ENCODE measurements at places on chromosomes 13 and 19.

GRCh38 chr13:59038824-59039223, 1124.9 kb downstream of the DIAPH3 start:
- no peak for DNase-seq

DNA sequence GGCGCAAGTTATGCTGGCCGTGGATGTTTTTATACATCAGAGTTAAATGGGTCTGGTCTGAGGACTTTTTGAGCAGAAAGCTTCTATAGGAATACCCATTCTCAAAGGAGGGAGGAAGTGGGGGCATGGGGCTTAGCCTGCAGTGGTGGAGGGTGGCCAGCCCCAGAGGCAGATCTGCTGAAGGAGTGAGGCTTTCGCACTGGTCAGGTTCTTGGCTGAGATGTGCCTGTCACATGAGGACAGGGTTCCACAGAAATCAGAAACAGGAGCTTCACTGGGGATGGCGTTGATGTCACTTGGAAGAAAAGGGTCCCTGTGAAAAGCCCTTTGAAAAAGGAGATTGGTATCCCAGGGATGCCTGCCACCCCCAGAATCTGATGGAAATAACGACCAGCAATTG, 100.7 kb upstream of the MCF2L start:
- DNase-seq: peak; percentile 24

DNA sequence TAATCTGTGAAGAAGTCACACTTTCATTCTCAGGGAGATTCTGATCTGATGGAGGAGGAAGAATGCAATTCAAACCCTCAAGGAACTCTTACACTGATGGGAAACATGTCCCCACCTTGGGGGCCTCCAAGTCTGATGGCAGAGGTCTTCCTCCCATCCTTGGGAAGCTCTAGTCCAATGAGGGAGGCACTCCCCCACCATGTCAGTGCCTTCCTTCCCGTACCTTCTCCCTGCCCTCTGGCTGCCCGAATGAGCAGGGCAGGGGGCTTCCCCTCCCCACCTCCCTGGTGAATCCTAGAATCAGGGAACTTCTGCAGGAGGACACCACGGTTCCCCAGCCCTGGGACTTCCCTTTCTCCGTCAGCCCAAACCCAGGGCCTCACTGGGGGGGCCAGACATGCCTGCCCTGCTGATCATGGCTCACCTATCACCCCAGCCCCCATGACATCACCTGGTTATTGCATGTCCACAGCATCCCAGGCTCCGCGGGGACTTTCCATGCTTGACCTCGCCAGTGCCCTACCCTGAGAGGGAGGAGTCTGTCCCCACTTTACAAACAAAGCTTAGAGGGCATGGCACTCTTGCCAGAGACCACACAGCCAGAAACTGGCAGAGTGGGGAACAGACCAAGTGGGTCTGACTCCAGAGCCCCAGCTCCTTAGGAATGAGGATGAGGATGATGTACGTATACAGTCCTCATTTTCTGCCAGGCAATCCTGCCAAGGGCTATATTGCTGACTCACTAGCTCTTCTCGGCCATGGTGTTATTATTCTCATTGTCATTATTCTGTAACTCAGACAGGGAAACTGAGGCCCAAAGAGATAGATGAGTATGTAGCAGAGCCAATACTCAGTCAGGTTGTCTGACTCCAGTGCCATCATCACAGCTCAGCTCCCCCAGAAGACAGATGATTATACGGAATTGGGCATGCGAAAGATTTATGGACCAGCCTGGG, 9.6 kb upstream of the BCL3 start:
- DNase-seq: no peak

DNA sequence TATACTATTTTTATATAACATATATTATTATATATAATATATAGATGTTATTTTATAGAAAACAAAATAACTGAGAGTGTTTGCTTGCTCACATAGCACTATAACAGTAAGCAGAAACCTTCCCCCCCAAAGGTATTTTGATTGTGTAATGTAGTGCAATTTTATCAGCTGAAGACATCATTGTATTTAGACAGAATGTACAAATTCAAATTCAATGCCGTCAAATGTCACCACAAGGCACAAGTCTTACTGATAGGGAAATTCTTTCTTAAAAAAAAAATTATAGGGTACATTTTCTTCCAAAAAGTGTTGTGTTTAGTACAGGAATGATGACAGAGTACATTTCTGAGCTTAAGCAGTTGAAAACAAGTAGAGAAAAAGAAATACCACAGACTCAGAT, 1147.1 kb upstream of the SPRY2 start:
- no peak for DNase-seq

DNA sequence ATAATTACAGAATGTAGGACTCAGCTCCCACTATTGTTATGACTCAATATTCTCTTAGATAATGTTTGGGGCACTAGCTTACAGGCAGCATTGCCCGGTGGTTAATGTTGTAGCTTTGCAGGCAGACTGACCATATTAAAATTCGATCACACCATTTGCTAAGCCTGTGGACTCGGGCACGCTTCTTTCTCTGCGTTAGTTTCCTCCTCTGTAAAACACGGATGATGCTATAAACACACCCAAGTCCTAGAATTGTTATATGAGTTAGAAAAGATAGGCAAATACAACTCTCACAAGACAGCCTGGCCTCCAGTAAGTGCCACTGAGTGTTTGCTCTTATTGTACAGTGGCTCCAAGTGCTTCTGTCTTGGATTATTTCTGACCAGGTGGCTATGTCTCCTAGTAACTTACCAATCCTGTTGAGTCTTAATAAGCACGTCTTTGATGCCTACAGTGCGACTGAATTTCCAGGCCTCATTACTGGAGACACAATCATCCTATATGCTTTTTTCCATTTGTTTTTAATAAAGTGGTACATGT, 50.0 kb upstream of the ALOX5AP start:
- no peak for DNase-seq

GRCh38 chr19:1384085-1384462, 367 bp downstream of the NDUFS7 start:
- peak; percentile 68 for DNase-seq

- no peak for DNase-seq
Observed at GRCh38 chr19:55554302-55554701, 9.0 kb upstream of the SBK3 start.

- no peak for DNase-seq
Observed at GRCh38 chr13:33612641-33613638, 205.0 kb upstream of the RFC3 start.

All from activated effector memory CD4-positive, alpha-beta T cell treated with anti-CD3 and anti-CD28 coated beads, Interleukin-2, amount 50 U/mL, for 16 hours (primary cell).